Ureter (tissue), 1 donor: ENCODE measurements at places on chromosomes 16 and 17.

GRCh38 chr17:17146786-17147406 is 59.2 kb downstream of the PLD6 start:
- no peak for DNase-seq

DNA sequence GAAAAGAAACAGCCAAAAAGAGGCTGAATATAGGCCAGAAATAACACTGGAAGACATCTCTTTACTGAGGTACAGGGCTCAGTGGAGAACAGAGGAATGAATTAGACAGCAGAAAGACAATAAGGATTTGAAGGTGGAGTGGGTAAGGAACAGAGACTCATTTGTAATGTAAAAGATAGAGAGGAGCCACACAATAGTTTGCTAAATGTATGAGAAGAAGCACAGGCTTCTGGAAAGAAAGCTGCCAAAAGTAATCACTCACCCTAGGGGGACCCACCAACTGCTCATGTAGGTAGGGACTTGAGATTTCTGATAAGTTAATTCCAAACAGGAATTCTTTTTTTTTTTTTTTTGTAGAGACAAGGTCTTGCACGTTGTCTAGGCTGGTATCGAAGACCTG is 186.8 kb downstream of the AATF start:
- DNase-seq: no peak

DNA sequence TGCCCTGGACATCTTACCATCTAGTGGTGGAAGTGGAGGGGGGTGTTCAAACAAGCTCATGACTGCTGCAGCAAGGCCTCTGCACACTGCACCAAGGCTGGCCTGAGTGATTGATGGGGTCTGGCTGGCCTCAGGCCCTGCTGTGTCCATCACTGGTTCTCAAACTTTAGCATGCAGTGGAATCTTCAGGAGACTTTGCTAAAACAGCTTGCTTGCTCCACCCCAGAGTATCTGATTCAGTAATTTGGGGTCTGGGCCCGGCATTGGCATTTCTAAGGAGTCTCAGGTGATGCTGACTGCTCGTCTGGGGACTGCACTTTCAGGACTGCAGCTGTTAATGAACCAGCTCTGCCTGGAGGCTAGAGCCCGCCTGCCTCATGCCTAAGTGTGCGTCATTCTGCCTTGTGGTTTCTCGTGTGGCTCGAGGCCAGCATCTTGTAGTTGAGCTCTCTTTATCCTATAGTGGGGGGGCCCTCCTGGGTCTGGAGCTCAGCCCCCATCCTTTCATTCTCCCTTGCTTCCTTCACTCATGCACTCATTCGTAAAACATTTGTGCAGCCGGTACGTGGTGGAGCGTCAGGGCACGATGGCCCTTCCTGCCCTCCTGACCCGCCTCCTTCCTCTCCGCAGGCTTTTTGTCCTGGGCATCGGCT is 4.1 kb downstream of the MGAT5B start:
- DNase-seq: peak; percentile 51

DNA sequence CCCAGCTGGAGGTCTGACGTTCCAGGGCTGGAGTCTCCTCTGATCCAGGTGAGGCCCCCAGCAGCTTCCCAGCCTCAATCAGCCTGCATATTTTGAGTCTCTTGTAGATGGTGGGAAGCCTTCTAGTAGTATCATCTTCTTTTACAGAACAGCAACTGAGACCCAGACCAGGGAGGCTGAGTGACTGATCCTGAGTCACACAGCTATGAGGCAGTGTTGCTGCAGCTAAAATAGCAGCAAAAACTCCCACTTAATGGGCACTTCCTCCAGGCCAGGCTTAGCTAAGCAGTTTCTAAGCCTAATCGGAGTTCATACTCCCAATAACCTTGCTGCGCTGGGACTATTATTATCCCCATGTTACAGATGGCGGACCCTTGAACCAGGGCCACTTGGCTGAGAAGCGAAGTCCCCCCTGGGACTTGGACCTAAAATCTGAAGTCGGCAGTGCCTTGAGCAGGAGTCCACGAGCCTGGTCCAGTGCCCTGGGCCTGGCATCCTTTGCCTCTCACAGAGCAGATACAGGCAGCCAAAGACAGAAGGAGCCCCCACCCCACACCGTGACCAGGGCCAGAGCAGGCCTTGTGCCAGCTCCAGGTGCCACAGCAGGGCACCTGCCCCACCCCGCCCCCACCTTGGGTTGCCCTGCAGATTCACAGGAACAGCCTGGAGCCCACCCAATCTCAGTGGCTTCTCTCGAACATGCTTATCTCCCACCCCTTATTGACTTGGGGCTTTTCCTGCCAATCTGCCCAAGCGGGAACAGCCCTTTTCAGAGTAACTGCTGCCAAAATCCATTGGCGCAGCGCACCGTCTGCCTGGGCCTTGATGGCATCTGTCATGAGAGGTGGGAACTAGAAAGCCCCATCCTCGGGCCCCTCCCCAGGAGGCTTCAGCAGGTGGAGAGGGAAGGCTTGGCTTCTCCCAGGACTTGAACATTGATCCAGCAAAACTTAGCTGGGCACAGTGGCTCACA is 65.1 kb downstream of the SOCS1 start:
- DNase-seq: no peak

GRCh38 chr17:40935624-40936023 is 1.8 kb downstream of the KRT23 start:
- DNase-seq: no peak

- no peak for DNase-seq
These were observed 4.9 kb downstream of the SLFN14 start for GRCh38 chr17:35555691-35556090.
